ENCODE measurements at places on chromosomes 6 and 20. TPM values are rescaled to one million over a fixed set of nuclear protein-coding genes. Genes with fewer than 3 reads are reported as not detected.

DNA sequence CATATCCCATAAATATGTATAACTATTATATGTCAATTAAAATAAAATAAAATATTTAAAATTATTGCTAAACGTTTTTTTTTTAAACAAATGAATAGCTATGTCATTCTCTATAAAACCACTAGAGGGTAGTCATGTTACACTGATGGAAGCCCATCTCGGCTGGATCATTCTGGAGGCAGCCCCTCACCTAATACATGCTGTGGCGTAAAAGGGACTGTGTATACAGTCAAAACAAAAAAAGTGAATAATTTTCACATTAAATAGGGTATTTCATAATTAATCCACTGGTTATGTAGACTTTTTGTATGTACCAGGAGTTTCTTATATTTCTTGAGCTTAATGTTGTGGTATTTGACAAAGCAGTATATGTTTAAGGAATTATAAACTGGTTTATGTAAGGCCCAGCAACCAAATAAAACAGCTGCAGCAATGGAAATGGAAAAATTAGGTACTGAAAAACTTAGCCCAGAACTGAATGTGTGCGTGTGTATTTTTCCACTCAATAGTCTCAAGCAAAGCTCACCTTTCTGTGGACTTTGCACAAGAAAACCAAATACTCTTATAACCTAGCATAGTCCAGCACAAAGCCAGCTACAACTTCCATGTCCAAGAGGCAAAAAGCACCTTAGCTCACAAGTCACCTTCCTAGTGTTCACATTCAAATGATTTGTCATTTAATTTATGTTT is 81.7 kb downstream of the COL9A1 start:
- no peak for DNase-seq

GRCh38 chr6:24378473-24379097 is 20.7 kb upstream of the DCDC2 start:
- no peak for DNase-seq

- no peak for DNase-seq
Observed at GRCh38 chr6:21039926-21040325, 505.7 kb downstream of the CDKAL1 start.

DNA sequence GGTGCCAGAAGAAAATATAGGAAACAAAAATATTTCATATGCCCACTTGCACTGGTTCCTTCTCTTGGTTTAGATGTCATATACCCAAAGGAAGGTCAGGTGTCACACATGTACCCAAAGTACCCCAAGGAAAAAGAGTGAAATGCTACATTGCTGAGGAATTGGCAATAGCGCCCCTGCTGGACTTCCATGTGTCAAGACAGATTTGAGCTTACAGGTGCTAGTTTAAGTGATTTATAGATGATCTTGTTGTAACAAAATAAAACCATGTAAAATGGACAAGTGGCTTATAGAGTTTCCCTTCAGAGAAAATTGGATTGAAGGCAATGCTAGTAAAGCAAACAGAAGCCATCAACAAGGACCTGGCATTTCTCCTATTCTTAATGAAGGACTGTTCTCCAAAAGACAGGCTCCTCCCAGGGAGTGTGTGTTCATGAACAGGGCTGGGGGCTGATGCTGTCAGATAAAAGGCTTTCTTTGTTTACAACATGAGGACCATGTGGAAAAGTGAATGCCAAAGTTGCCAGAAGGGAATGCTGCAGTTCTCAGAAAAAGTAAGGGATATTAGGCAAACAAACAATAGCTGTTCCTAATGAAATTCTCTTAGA is 64.3 kb upstream of the PAK5 start:
- DNase-seq: no peak

- no peak for DNase-seq
Observed at GRCh38 chr20:48724891-48725554, 102.8 kb downstream of the PREX1 start.

DNA sequence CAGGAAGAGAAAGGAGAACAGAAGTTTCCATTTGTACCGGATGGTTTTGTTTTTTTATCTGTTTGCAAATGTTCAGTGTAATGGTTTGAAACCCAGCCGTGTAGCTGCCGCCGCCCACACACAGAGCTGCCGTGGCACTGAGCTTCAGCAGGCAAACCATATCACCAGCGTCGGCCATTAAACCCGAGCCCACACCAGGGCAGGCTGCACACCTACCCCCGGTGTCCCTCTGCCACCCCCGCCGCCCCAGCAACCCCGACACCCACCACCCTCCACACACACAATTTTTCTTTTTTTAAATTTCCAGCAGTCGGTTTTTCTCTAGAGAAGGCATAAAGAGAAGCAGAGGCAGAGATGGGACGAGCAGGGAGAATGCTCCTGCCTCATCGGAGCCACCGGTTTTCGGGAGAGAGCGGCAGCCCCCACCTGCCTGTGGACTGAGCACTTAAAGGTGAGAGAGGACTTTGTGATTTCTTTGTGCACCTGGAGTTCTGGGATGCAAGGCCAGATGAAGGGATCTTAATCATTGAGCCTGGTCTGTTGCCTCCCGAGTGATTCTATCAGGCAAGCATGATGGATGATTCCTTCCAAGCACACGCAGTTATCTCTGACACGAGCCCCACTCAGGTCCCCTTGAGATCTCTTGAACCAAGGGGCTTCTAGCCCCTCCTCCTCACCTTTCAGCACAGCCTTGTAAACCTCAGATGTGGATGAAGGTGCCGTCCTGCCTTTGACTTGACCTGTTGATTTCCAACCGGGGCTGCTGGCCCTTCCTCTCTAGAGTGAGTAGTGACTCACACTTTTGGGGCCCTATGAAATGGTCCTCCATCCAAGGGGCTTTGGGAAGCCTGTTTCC is 17.5 kb upstream of the ZNF831 start:
- DNase-seq: no peak

- DNase-seq: no peak
Observed at GRCh38 chr6:41411961-41412360, 76.6 kb downstream of the NCR2 start.

- DNase-seq: no peak
Observed at GRCh38 chr20:50652702-50653294, 38.5 kb downstream of the RIPOR3 start.

- no peak for DNase-seq
Observed at GRCh38 chr6:87705070-87705691, 3.1 kb upstream of the AKIRIN2 start.

DNA sequence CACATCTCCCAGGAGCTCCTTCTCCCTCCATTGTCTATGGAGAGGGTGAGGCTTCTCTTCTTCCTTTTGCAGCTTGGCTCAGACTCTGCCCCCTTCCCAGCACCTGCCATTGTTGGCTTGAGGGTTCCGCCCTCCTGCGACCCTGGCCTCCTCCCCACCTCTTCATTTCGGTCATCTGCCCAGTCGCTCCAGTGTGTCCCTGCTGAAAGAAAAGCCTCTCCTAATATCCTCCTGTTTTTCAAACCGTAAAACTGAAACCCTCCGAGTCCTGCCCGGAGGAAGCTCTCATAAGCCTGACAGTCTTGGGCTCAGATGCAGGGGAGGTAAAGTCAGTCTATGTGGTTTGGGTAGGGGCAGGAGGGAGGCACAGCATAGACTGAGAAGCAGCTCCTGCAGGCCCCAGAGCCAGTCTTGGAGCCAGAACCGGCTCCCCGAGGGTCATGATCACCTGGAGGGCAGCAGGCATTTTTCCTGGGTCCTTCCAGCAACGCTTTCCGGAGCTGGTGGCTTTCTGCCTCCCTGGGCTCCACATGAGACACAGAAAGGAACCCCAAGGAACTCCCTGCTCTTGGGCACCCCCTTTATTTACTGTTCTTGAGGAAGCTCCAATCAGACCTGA is 235.1 kb downstream of the SMOC2 start:
- peak; percentile 54 for DNase-seq

DNA sequence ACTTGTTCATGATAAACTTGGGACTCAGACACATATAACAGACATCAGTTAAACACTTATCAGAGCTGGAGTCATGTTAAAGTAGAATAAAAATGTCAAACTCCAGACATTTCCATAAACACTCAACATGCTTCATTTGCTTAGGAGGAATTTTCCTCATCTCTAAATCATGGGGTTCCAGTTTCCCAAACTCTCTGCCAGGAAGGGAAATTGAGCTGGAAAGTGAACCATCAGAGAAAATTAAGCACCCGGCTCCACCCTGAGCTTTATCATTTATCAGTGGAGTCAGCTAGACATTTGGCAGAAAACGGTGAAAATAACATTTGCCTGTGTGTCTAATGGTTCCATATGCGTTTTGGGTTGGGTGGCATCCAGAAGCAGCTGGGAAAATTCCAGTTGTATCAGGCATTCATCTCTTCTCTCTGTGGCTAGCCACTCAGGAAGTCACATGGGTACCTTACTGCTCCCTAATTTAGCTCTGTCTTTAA is 25.3 kb upstream of the ZNFX1 start:
- no peak for DNase-seq

DEFB124 gene
- not detected for total RNA-seq

SNPH gene
- 8.0 TPM for total RNA-seq

TRIM15 gene
- total RNA-seq: not detected

CAGE1 gene
- 0.19 TPM for total RNA-seq
